ENCODE measurements at places on chromosomes 16 and 17. TPM values are rescaled to one million over a fixed set of nuclear protein-coding genes. Genes with fewer than 3 reads are reported as not detected.

Gene CDK3
- 5.3 TPM for total RNA-seq

Gene LIG3
- 70.9 TPM for total RNA-seq

DNA sequence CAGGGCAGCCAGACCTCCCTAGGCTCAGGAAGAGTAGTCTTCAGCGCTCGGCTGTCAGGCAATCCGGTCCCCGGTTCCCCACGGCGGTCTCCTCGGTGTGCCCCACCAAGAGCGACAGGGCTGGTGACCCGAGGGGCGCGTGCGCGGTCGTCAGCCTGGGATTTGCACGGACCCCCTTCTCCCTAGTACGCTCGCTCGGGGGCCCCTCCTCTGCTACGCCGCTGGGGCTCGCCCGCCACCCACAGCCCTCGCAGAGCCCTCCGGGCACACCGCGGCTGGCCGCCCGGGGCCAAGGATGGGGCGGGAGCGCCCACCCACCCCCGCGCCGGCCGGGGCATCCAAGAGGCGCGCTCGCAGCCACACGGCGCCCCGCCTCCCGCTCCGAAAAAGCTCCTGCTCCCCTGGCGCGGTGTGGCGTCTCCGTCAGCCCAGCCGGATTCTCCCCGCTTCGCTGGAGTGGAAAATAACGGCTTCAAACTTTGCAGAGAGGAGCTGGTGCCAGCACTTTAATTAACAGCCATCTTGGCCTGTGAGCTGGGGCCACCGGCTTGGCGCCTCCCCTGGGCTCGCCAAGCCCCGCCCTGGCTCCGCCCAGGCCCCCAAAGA is 2.1 kb upstream of the C1QL1 start:
- no peak for DNase-seq

DNA sequence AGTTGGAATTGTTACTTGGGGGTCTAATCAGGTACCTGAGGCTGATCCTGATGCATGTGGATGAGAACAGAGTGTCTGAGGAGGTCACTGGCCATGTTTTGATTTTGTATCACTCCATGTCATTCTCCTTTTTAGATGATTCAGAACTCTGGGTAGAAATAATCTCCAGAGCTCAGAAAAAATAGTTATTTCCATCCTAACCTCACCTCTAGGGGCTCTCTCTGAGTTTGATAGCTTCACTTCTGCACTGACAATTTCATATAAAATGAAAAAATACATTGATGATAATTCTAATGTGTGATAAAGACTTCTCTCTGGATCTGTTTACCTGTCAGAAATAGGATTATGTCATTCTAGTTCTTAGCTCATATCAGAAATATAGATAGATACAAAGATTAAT is 6.2 kb upstream of the KRT12 start:
- DNase-seq: no peak

- no peak for DNase-seq
Measured at GRCh38 chr16:21703589-21704174, 39.9 kb downstream of the OTOA start.

DNA sequence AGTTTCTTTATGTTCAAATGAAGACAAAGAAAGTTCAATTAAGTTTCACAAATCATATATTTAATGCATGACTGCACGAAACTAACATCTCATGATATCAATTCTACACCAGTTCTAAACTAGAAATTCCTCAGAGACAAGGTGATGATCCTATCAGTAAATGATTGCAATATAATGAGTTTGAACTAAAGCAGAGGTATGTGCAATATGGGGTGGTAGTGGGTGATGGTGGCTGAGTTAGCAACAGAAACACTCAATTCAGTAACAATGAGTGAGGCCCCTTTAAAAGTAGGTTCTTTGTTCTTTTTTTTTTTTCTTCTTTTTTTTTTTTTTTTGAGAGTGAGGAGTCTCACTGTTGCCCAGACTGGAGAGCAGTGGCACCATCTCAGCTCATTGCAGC is 1551.7 kb upstream of the GOT2 start:
- DNase-seq: no peak

- no peak for DNase-seq
Measured at GRCh38 chr16:30358990-30359870, 4.1 kb upstream of the CD2BP2 start.
